H4 (cell line): ENCODE measurements at places on chromosomes 13 and 19. TPM values are rescaled to one million over a fixed set of nuclear protein-coding genes. Genes with fewer than 3 reads are reported as not detected.
A peak's percentile ranks its signal among the peaks of the same experiment; 100 is the strongest.

- DNase-seq: no peak
These were observed 19.1 kb downstream of the WTIP start for GRCh38 chr19:34500656-34501120.

- no peak for DNase-seq
These were observed 28.8 kb downstream of the IPO5 start for GRCh38 chr13:97982286-97982685.

- peak; percentile 73 for DNase-seq
These were observed 34.2 kb downstream of the MBNL2 start for GRCh38 chr13:97256343-97256783.

- peak; percentile 21 for DNase-seq
These were observed 145.9 kb downstream of the NUFIP1 start for GRCh38 chr13:44843403-44843802.

GRCh38 chr13:33644581-33645543 lies 173.1 kb upstream of the RFC3 start:
- DNase-seq: no peak

- no peak for DNase-seq
These were observed 13.6 kb upstream of the ICAM3 start for GRCh38 chr19:10352764-10353671.

GRCh38 chr13:51815848-51816247 lies 11.9 kb upstream of the DHRS12 start:
- DNase-seq: no peak

- DNase-seq: no peak
These were observed 10.2 kb downstream of the KCNRG start for GRCh38 chr13:50025436-50025835.

DNA sequence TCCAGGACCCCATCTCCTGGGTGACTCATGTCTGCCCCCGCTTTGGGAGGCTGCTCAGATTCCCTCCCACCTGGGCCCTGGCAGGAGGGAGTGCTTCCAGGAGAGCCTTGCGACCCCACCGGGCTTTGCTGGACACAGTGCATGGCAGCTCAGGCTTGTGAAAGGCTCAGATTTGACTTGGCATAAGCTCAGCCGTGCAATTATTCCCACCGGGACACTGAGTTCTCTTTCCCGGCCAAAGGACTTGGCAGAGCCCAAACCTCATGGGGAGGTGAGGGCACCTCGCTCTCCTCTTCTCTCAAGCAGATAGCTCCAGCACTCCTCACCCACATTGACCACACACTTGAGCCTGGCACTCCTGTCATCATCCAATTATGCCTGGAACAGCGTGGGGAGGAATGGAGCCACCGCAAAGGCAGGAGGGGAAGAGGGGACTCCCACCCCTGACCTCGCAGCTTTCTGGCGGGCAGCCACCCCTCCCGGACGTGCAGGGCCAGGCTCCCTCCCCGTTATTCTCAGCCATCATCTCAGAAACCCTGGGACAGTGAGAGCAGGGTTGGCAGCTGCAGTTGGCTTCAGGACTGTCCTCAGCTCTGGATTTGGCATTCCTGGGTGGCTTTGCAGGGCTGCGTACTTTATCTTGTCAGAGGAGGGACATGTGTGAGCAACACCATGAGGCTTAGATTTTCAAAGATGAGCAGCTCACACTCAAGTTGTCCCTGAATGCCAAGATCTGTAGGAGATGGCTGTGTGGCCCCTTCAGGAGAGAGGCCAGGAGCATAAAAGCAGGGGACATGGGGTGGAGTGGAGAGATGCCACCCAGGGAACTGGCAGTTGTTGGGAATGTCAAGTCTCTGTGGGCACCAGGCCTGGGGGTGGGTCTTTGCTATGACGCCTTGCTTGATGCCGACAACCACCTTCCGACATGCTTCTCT lies 306.2 kb downstream of the TEX29 start:
- DNase-seq: no peak

DNA sequence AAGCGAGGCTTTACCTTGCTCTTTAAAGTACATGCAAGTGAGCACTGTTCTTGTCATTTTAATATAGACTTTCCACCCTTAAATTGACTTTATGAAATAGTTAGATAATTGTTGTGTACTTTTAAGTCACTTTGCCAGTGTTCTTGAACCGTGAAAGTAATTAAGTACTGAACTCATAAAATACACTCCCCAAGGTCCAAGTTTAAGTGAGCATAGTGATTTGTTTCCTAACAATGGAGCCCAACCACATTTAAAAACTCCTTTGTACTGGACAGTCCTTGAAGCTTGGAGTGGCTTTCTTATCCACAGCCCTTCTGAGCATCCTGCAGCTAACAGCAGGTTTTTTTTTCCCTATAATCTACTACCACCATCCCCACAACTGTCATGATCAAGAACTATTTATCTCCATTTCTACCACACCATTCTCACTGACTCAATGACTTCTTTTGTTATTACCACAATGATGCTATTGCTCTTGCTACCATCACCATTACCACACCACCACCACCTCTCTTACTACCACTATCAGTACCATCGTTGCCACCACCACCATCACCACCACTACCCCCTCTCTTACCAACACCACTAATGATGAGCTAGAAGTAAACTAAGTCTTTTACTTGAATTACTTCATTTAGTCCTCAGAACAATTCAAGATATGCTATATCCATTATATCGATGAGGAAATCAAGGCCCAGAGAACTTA lies 452.6 kb downstream of the DIAPH3 start:
- no peak for DNase-seq

GRCh38 chr13:27922883-27923612 lies 3.2 kb downstream of the PDX1 start:
- no peak for DNase-seq

DNA sequence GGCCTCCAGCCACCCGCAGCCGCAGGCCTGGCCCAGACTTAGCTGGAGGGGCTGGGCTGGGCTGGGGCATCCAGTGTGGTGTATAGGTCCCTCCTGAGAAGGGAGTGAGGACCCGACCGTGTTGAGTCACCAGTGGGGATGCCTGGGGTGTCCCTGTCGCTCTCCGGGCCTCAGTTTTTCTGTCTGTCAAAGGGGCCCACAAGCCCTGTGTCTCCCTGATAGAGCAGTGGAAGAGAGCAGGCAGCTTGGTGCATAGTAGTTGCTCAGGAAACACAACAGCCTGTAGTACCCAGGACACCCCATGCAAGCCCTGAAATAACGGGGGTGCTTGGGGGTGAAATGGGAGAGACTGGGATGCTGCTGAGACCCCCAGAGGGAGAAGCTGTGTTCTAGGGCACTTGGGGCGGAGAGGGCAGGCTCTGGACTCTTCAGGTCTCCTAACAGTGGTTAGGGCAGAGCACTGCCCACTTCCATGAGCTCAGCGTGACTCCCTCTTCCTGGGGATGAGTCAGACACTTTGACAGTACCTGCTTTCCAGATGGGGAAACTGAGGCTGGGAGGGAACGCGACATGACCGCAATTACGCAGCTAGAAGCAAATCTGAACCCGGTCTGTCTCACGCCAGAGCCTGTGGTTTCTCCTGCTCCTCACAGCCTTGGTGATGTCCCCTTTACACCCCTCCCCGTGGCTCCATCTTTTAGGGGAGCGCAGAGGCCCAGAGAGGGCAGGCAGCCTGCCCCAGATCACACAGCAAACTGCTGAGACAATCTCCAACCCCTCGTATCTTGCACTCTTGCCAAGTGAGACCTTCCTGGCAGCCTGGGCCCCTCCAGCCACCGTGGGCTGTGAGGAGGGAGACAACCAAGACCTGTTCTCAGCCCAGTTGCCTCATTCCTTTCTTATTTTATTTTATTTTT lies 692 bp downstream of the SULT2B1 start:
- no peak for DNase-seq

The BCAM gene
- total RNA-seq: 5.8 and 6.2 TPM in 2 replicates

The ZNF829 gene
- 0.91 TPM in 1 of 2 replicates, not detected in the other for total RNA-seq

The FGF22 gene
- not detected in 2 replicates for total RNA-seq

The LRG1 gene
- total RNA-seq: 0.29 and 0.43 TPM in 2 replicates

The LMO7 gene
- 8.8 and 14.1 TPM in 2 replicates for total RNA-seq

The KLHL1 gene
- not detected in 2 replicates for total RNA-seq
